Stimulated activated CD4-positive, alpha-beta T cell treated with anti-CD3 and anti-CD28 coated beads, Interleukin-4, amount 100 ng/mL, for 1 hour (primary cell): ENCODE measurements at places on chromosomes 3 and 15.

DNA sequence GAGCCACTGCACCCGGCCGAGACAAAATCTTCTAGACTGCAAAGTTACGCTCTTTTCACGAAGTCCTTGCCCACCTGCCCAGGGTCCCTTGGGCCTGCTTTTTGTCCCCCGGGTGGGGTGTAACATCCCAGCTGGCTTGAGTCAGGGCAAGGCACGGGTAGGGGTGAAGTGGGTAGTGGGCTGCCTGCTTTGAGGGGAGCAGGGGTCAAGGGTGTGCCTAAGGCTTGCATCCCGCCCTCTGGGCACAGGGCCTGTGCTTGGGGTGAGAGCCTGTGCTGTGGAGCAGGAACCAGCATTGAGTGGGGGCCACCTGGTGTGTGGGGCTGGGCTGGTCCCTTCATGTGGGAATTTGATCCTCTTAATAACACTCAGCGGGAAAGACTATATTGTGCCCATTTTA, 74.6 kb downstream of the KLF13 start:
- no peak for DNase-seq

DNA sequence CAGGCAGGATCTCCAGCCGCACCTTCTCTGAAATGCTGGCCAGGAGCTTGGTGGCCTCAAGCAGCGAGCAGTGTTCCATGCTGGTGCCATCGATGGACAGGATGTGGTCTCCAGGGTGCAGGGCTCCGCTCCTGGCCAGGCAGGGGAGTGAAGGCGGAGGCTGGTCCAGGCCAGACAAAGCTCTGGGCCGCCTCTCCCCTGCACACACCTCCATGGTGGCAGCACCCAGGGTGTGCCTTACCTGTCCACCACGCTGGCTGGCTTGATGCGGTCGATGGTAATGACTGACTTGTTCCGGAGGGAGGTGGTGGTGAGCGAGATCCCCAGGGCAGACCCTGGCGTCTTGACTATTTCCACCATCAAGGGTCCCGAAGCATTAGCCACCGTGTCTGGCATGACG, 20.0 kb downstream of the GRIP2 start:
- no peak for DNase-seq

GRCh38 chr15:22258398-22259150, 178.2 kb downstream of the OR4M2 start:
- DNase-seq, result no peak

- DNase-seq, result no peak
Observed at GRCh38 chr3:138877226-138877625, 42.5 kb upstream of the PIK3CB start.

GRCh38 chr3:73056014-73056844, 5.2 kb upstream of the EBLN2 start:
- DNase-seq, result no peak

DNA sequence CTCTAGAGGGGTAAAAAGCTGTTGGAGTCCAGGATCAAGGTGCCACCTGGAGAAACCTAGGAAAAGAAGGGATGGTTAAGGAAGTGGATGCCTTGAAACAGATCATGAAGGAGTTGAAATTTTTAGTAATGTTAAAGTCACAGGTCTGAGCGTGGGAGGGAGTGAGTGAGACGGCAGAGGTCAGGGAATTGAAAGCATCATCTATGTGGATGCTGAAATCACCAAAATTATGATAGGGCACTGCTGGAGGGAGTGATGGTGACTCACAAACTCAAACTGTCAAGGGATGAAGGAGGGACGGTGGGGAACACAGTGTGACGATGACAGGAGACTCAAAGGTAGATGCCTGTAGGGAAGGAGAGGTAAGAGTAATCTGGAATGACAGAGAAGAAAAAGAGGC, 205.7 kb downstream of the OSBPL10 start:
- DNase-seq, result no peak

DNA sequence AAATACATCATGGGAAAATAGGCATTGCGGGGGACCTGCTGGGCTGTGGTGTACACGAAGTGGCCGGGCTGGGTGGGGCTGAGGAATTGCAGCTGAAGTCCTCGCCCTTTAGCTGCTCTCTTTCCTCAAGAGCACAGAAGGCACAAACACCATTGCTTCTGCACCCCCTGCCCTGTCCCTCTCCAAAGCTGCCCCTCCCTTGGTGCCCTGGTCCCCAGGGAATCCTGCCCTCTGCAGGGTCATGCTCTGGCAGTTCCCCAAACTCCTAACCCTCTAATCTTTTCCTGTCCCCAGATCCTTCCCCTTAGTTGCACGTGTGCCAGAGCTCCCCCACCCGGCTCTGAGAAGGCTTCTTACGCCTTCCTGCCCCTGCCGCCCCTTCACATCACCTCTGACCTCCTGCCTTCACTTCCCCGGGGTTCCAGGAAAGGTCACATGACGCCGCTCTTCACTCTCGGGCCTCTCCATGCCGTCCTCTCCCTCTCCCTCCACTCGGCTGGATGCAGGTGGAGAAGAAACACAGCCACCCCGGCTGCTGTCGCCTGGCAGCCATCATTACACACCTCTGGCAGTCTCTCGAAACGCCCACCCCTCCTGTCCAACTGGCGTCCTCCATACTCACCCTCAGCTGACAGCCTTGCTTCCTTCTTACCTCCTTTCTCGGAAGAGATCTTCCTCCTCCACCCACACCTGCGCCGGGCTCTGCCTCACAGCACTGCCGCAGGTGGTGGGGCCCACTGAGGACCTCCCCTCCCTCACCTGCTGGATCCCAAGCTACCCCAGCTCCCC, 6.9 kb upstream of the PCSK6 start:
- DNase-seq, result no peak

DNA sequence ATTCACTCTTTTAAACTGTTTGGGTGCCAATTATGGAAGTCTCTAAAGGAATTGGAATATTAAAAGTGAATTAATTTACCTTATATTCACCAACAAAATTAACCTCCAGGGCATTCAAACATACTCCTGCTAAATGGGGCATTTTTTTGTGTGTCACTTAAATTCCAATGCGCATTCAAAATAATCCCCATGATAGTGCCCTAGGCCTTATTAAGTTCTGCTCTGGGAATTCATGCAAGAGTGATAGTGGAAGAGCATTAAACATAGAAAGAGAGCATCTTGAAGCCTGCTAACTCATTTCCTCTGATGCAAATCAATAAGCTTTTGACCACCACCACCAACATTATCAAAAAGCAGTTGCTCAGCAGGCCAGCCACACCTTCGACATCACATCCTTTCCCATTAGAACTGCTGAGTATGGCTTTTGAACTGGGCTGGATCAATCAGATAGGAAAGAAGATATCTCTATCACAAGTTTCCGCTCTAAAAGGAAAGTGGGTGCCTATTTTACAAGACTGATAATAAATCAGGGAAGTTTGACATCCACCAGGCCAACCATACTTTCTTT, 156.7 kb downstream of the TMCO5A start:
- DNase-seq, result no peak
